ENCODE measurements at places on chromosomes 11 and 22.

- no peak for DNase-seq
Observed at GRCh38 chr22:47457021-47457420, 694.6 kb downstream of the TBC1D22A start.

DNA sequence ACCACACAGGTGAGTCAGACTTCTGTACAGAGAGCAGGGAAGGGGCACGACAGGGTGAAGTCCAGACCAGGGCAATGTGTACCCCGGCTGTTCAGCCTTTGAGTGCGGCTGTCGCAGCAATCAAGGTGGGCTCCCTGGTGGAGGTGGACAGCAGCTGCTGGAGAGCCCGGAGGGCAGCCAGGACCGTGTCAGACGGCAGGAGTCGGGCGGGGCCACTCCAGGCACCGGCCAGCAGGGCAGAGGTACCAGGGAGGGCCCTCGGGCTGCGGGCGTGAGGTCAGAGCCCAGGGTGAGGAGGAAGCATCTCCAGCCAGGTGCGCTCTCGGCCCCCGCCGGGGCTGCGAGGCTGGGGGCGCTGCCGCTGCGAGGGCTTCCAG lies 802 bp upstream of the PIM3 start:
- no peak for DNase-seq

GRCh38 chr11:124970925-124971324 lies 16.9 kb downstream of the CCDC15 start:
- DNase-seq, result no peak

- DNase-seq, result no peak
Observed at GRCh38 chr11:13328286-13328685, 50.7 kb downstream of the BMAL1 start.

DNA sequence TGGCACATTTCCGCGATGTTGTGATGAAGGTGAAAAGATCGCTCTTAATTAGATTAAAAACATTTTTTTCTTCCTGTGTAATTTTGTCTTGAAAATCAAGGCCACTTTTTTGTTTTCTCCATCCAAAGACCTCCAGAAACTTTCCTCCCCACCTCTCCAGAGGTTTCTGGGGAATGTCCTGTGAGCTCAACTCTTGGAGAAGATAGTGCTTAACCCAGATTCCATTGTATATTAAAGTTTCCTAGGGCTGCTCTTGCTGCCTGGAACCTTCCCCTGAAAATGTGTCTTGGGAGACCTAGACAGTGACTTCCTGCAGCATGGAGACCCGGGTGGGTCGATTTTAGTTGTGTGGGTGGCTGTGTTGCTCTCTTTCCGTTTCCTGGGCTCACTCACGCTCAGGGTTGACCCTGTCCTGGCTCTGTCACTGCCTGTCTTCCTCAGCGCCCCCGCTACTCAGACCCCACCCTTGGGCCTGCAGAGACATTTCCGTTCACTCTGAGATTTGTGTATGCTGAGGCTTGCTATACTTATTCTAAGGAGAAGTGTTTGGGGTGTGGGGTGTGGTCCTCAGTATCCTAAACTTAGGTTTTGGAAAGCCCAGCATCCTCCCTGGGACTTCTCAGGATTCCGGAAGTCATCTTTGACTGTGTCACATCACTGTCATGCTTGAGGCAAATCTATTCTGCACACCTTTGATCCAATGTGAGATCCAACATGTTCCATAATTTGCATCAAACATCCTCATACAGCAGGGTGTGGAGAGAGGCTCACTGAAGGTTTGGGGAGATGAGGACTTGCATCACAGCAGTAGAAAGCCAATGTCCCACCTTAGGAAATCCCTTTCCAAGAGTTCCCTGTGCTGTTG lies 47.2 kb downstream of the KCNQ1OT1 start:
- DNase-seq, result no peak

DNA sequence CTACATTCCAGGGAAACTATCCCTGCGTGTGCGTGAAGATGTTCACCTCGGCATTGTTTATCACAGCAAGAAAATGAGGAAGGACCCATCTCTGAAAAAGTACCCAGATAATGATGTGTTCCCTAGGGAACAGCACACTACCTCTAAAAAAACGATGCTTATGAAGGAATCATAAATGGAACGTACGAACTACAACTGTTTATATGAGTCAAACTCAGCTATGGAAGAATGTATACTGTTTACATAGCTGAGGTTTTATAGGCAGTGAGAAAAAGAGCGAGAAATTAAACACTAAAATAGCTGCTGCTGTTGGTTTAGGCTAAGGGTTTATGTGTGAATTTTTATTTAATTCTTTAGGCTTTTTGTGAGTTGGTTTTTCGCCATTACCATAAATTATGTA lies 48.9 kb downstream of the APOL1 start:
- DNase-seq, result no peak

- no peak for DNase-seq
Observed at GRCh38 chr22:38924347-38924952, 33.0 kb upstream of the APOBEC3A start.

DNA sequence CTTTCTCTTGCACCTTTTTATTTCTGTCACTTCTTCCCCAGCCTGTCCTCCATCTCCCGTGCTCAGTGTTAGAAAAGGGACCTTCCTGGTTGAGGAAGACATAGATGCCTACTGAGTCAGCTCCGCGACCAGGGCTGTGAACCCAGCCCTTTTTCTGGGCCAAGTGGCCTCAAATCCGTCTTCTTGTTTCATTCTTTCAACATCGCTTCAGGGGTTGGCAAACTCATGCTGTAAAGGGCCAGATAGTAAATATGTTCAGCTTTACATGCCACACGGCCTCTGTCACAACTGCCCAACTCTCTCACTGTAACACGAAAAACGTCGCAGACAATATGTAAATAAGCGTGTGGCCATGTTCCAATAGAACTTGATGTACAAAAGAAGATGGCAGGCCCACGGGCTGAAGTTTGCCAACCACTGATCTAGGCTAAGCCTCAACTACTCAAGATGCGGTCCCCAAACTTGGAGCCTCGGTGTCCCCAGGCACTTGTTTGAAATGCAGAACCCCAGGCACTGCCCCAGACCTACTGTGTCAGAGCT lies 338.4 kb downstream of the MN1 start:
- DNase-seq, result no peak

DNA sequence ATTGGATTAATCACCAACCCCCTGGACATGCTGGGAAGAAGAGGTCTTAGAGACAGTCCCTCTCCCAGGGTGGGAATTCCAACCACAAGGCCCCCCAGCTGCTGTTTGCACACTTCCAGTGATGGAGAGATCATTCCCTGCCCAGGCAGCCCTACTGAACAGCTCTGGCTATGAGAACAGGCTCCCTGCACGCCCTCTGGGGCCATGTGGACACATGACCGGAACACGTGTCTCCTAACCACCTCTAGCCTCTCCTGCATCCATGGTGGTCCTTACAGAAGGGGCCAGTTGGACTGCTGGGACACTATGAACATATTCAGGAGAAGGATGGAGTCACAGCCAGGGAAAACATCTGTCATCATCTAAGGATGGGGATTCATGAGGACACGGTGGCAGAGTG lies 196.2 kb downstream of the MN1 start:
- DNase-seq, result no peak

GRCh38 chr22:46803031-46803880 lies 40.8 kb downstream of the TBC1D22A start:
- peak; percentile 55 for DNase-seq

All from GM18507 (cell line).